ENCODE measurements at places on chromosomes 7 and 10.

DNA sequence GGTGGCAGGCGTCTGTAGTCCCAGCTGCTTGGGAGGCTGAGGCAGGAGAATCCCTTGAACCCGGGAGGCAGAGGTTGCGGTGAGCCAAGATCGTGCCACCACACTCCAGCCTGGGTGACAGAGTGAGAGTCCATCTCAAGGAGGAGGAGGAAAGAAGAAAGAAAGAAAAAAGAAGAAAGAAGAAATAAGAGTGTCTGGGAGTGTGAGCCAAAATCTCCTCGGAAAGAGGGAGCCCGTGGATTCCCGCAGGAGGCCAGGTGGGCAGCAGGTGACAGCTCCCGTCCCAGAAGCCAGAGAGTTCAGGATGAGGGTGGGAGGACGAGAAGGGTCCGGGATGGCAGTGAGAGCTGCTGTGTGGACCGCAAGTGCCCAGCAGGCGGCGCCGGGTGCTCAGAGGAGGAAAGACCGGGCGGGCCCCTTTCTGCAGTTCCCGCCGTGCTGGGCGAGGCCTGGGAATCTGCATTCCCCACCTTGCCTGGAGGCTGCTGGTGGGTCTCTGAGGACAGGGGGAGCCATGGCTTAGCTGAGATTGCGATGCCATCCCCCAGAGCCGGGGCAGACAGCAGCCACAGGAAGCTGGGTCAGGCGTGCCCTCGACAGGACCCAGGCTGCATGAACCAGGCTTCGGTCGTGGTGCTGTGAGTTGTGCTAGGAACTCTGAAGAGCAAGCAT, 17.1 kb upstream of the AMZ1 start:
- peak; percentile 44 for DNase-seq

- no peak for DNase-seq
Measured at GRCh38 chr10:86281396-86281795, 85.2 kb downstream of the GRID1 start.

- no peak for DNase-seq
Measured at GRCh38 chr10:33715303-33715975, 381.0 kb upstream of the NRP1 start.

DNA sequence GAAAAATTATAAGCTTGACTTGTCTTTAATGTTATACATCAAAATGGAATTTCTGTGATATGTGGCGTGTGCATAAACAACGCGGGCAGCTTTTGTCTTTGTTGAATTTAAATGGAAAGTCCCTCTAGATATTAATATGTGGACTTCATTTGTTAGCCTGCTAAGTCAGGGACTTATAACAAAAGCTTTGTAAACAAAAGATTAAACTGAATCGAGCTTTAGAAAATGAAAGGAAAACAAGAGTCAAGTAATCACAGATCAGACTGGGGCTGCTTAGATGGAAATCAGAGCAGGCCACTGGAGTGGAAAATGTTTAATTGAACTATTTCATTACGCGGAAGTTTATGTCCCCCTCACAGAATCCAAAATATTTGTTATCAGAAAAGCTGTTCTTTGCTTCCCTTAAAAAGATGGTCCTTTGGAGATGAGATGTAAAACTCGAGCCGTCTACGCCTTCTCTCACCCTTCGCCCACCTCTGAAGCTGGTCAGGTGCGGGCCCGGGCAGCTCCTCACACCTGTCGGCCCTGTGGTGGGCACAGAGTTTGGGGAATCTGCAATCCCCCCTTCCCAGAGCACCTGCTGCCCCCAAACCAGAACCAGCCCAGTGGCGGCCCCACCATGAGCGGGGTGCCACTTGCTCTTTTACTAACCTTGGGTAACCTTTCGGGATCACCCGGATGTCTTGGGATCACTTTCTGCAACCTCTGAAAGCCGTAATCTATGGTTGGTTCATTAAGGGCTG, 116.2 kb downstream of the EBF3 start:
- no peak for DNase-seq

DNA sequence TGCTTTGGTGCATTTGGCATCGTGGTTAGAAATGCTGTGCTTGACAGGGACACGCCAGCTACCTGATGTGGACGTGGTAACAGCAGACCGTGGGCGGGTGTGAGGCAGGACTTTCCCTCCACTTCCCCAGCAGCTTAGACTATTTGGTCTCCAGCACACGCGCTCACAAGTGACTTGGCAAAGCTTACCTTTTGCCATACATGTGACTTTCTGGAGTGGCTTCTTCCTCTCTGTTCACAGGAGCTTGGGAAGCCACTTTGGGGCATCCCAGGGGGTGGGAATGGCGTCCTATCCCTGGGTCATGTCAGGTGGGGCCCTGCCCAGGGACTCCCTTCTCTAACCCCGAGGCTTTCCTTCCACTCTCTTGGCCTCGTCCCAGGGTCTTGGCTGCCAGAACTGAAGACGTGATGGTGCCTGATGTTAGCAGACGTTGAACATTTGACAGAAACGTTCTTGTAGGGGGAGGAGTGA, 228.7 kb upstream of the KLF6 start:
- DNase-seq: no peak

DNA sequence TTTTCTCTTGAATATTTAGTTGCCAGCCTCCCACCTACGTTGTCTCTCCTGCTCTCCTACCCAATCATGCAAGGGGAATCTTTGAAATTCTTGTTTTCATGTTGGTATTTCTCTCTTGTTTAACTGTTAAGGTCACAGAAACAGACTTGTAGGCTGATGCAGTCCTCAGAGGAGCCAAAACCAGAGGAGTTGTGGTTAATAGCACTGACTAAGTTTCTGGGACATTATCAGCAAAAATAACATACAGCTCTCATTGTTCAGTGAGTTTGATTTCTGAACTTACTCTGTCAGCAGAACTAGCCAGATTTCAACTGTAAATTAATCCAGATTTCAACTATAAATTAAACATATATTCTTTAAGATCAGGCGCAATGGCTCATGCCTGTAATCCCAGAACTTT, 11.1 kb upstream of the CUL1 start:
- DNase-seq: no peak

- peak; percentile 45 for DNase-seq
Measured at GRCh38 chr10:61970182-61971002, 68.9 kb downstream of the ARID5B start.

DNA sequence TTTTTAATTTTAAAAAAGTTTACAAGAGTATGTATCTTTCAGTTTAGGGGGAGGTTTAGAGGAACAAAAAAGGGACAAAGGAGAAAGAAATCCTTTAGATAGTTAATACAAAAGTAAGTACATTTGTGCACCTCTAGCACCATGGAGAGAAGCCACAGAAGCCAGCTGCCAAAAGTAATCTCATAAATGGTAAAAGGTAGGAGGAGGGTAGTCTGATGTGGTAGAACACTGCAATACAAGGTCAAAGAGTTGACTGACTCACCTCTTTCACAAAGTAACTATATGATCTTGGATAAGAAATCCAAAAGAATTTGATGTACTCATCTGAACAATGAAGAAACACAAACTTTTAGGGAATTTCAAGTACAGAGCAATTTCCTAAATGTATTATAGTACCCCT, 68.1 kb downstream of the CNOT4 start:
- DNase-seq: peak; percentile 64

DNA sequence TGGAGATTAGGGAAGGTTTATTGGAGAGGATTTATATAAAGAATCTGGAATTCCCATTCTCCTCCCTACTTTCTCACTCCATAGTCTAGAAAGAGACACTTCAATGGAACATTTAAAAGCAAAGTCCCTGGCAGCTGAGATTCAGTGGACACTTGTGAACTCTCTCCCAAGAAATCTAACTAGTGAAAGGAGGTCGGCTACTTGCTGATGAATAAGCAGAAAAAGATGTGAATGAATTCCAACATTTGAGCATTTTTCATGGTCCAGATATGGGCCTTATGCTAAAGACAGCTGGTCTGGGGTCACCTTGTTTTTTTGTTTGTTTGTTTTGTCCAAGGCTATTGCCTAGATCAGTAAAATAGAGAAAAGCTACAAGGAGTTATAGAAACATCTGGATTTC, 141.1 kb upstream of the LRRTM3 start:
- DNase-seq: no peak

DNA sequence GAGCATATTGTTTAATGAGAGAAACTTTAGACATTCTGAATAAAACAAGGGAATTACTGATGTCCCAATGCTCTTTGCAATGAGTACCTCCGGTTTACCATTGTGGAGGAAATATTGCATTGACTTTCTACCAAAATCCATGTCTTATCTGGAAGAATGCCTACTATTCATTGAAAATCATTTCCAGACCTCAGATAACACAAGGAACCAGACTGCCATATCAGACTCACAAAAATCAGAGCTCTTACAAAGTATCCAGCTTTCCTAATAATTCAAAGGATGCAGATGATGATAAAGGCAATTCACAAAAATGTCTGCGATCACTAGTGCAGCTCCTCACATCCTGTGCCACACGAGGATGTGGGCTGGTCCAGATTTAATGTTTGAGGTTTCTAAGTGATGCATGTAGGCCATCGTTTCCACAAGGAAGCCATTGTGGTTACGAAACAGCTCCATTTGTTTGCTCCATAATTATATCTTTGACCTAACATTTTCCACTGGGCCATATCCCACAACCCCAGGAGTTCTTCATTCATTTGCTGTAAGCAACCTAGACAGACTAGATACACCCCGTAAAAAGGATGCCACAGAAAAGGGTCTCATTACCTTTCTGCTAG, 831.1 kb upstream of the C7orf33 start:
- DNase-seq: no peak

DNA sequence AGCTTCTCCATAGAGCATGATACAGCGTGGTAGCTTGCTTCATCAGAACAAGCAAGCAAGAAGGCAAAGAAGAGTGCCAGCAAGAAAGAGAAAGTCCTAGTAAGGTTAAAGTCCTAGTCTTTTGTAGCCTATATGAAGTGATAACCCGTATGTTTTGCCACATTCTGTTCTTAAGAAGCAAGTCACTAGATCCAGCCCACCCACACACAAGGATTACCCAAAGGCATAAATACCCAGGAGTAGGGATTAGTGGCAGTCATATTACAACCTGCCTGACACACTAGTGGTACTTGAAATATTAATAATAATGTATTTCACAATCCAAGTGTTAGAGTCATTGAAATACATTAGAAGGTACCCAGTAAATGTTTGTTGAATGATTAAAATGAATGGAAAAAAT, 285.5 kb downstream of the HPSE2 start:
- no peak for DNase-seq

DNA sequence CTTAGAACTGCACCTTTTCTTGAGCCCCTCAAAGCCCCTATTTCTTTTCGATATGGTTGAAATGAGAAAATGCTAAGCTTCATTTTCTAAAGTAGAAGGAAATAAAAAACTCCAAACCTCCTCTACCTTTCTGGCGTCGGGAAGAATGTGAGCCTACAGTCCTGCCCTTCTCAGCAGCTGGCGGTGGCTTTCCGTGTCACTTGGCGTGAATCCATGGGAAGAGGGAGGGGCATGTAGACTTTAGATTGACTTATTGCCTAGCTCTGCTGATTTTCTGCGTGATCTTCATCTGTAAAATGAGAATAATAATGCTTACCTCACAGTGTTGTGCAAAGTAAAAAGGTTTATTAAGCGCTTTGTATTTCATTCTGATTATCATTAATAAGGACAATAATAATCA, 35.0 kb downstream of the PRR15 start:
- DNase-seq: no peak
